ENCODE measurements at places on chromosomes 7 and 10.
A peak's percentile ranks its signal among the peaks of the same experiment; 100 is the strongest.

- no peak for DNase-seq
Measured at GRCh38 chr7:110573862-110574528, 516.9 kb upstream of the LRRN3 start.

- DNase-seq = no peak
Measured at GRCh38 chr10:112552593-112553110, 105.6 kb downstream of the VTI1A start.

DNA sequence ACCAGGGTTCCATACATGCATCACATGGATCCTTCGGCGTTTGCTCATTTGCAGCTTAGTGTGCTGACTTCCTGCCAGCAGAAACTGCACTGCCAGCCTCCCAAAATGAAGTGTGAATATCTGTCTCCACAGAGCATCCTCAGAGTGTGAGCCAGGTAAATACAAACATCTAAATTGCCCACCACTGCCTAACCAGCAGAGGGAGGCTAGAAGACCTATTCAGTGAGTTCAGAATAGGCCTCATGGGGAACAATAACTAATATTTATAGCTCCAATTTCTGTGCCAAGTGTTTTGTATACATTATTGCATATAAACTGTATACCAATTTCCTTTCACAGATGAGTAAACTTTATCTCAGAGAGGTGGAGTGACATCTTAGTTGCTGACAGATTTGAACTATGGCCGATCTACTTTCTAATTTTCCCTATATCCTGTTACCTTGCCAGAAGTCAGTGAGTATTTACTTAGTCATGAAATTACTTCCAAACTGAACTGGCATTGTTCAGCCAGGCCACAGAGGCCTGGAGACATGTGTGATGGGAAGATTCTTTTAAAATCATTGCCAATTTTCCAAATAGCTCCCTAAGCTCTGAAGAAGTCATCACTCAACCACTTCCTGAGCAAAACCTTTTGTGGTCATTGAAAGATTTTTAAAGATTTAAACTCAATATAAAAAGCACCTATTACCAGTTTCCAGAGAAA lies 926.5 kb upstream of the GHITM start:
- no peak for DNase-seq

DNA sequence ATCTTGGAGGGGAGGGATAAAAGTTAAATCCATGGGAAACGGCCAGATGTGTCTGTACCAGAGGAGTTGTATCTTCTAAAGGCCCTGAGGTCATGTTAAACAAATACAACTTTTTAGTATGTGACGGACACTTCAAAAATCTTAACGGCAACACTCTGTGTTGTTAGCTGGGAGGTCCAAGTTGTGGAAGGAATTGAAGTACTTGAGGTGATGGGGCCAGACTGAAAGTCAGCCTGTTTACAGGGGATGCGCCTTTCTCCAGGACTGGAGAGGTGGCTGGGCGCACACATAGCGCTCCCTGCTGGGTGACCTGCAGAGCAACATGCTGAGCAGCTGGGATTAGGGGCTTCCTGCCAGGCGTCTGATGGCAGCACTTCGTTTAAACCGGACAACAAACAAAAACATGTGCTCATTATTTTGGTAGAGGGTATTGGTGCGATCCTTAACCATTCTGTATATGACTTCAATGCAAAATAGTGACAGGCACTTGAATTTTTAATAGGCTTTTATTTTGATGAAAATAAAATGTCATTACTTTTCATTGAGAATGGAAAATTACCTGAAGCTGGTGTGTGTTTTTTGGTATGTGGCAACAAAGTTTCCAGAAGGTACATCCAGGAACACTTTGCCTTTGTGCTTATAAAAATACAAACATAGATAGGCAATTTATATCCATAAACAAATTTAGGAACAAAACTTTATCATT lies 198.2 kb downstream of the MLLT10 start:
- peak; percentile 44 for DNase-seq

DNA sequence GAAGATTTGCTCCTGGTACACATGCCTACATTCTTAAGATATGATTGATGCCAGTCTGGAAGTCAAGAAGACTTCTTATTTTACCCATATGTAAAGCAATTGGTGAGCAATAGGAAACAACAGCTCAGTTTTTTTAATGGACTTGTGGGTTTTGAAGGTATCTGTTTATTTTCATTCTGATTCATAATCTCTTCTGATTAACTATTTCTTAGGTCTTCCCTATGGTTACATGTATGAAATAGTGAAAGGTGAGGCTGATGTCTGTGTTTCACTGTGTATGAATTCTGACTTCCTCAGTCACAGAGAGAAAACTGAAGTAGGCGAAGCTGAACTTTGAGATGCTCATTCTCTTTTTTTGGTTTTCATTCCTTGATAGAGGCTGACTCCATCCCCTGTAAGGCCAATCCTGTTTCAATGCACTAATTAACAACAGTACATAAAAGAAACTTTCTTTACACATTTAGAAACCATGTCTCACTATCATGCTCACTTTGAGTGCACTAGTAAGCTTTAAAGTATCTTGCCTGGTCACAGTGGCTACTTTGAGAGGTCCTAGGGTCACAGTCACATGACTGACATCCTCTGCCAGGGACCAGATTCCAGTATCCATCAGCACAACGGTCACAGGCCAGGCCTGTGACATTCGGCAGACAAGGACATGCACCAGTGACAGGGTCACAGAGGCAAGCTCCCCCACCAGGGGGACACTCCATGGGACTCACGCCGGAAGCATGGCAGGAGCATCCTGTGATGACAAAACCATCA lies 59.5 kb upstream of the LAMB1 start:
- no peak for DNase-seq
